ENCODE measurements at places on chromosomes 2 and 18.

- DNase-seq = no peak
These were observed 94.1 kb upstream of the PXDN start for GRCh38 chr2:1838426-1838825.

DNA sequence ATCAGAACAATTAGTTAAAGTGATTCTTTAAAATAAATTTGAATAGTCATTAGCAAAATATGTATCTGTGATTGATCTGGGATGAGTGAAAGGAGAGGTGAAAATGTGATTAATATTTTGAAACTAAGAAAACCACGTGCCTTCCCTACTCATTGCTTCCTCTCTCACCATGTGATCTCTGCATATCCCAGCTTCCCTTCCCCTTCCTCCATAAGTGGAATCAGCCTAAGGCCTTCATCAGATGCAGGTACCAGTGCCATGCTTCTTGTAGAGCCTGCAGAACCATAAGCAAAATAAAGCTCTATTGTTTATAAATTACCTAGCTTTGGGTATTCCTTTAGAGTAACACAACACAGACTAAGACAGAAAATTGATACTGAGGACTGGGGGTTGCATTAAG lies 11.2 kb upstream of the STAT1 start:
- no peak for DNase-seq

DNA sequence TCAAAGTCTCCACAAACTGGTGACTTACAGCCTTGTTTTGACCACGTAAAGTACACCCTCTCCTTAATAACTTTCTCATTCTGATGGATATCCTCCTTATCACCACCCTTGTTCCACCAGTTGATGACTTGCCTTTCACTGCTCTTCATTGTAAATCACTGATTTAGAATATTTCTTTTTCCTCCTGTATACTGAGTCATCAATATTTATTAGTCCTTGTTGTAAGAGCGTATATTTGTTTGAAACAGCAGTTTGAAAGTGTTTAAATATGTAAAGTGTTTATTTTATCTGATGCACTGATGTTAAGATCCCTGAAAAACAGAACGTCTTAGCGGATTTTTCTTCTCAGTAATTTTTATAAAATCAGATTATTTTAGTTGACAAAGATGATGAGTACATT lies 34.2 kb upstream of the DYSF start:
- DNase-seq = no peak

DNA sequence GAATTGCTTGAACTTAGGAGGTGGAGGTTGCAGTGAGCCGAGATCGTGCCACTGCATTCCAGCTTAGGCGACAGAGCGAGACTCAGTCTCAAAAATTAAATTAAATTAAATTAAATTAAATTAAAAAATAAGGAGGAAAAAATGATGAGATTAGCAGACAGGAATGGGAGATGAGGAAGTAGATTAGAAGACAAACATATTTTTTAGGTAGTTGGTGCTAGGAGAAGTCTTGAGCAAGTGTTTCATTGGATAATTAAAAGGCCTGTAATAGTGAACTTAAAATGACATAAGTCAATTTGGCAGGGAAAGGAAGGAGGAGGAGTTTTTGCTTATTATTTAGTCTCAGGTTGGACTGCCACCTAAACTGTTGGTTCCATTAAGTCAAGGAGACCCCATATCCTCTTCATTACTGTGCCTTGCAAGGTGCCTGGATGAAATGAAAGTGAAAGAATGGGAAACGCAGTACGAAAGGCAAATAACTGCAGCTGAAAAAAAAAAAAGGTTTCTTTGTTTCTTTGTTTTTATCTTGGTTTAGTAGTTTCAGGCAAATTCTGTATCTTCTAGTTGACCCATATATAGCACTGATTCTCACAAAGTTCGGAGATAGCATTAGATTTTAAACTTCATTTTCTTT lies 162.0 kb downstream of the SLC8A1 start:
- no peak for DNase-seq

DNA sequence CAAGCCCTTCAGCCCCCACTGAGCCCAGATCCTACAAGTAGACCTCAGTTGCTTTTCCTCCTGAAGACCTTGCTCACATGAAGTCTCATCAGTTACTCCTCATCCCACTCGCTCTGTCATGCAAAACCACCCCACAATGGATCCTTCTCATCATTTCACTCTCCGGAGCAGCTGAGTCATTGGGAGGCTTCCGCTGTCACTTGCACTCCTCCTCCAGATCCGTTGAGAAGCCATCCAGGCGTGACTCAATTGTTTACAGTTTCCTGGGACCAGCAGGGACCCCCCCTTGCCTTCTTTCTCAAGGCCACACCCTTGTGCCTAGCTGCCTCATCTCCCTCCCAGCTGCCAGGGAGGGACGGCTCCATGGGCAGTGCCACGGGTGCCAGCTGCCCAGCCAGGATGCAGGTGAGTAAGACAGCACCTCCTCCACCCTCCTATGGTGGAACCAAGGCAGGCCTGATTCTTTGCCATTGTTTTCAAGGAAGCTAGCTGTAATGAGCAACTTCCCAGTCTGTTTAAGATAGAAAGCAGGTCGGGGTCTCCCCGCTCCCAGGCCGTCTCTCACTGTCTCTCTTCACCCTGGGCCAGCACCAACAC lies 16.3 kb downstream of the GPR55 start:
- no peak for DNase-seq

GRCh38 chr2:148653437-148653836 lies 8.9 kb downstream of the EPC2 start:
- DNase-seq = no peak

- DNase-seq = no peak
These were observed 178.4 kb upstream of the TPO start for GRCh38 chr2:1234731-1235308.

DNA sequence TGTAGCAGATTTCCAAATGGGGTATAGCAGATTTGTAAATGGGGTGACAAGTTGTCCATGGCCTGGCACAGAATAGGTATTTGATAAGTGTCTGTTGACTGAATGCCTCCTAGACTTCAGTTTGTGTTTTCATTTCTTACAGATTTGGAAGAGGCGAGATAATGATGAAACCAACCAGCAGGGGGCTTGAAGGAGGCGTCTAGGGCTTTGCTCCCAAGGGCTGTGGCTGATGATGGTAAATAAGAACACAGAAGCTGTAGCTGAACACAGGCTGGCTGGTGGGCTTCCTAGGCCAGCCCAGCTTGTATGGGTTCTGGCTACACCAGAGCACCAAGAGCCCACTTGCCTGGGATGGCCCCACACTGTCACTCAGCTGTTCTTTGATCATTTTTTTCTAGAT lies 19.4 kb downstream of the SFTPB start:
- no peak for DNase-seq

DNA sequence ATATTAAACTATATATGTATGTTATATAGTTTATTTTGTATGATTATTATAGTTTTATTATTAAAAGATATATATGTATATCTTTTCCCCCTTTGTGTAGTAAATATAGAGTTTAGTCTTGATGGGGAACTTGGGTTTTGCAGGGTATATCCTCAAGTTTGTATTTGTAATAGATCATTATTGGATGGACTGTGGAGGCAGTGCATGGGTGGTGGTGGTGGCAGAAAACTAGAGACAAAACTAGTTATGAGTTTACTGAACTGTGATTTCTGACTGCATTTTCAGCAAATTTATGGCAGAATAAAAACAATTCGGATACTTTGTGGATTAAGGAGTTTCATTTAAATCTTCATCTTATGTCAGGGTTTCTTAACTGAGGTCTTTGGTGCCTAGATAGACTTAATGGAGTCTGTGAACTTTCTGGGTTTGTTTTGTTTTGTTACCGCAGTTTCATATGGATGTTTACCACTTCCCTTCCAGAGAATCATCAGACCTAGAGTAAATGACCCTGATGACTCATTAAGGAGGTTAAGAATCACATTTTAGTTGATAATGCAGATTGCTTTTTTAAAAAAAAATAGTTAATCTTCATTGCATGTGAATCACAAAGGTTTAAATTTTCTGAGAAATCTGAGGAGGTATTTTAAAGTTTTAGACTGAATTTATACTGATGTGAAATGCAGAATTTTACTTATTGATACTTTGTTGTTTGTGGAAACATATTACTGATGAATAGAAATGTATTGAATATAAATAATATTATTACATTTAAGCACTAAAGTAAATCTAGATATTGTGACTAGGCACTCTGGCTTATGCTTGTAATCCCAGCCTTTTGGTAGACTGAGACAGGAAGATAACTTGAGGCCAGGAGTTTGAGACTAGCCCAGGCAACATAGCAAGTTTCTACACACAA lies 14.5 kb downstream of the EPC2 start:
- DNase-seq = no peak

DNA sequence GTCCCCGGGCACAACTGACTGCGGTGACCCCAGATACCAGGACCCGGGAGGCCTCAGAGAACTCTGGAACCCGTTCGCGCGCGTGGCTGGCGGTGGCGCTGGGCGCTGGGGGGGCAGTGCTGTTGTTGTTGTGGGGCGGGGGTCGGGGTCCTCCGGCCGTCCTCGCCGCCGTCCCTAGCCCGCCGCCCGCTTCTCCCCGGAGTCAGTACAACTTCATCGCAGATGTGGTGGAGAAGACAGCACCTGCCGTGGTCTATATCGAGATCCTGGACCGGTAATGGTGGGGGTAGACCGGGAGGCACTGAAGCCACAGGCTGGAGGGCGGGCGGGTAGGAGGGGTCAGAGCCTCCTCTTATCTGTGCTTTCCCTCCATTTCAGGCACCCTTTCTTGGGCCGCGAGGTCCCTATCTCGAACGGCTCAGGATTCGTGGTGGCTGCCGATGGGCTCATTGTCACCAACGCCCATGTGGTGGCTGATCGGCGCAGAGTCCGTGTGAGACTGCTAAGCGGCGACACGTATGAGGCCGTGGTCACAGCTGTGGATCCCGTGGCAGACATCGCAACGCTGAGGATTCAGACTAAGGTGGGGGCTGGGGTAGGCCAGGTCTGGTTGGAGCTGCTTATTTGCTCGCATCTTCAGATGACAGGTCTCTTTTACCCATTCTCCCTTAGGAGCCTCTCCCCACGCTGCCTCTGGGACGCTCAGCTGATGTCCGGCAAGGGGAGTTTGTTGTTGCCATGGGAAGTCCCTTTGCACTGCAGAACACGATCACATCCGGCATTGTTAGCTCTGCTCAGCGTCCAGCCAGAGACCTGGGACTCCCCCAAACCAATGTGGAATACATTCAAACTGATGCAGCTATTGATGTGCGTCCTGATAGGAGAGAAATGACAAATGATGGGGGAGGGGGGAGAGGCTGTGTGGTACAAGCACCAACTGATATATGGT lies 780 bp downstream of the HTRA2 start:
- no peak for DNase-seq

GRCh38 chr2:111617299-111618225 lies 266.4 kb downstream of the ANAPC1 start:
- no peak for DNase-seq

DNA sequence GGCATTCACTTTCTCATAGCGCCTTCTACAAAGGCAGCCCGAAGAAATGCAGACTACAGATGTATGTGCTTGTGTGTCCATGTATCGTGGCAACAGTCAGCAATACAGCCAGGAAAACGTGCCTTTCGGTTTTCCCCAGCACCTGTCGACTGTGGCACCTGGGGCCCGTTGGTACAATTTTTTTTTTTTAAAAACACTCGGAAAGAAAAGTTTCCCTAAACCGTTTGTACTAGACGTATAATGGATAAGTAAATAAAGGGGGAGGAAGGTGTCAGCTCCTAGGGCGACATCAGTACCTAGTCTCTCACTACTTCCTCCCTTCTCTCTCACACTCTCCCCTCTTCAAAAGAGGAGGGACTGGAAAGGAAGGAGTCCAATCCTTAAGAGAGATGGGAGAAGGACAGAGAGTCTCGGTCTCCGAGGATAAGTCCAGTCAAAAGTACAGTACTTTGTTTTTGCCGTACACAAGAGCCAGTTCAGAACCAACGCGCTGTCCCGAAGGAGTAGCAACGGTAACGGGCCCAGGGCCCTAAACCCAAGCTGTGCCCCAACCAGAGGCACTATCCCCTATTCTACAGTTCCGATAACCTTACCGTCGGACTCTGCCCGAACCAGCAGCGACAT lies 759 bp downstream of the PPP4R3B start:
- DNase-seq = peak; percentile 5

- DNase-seq = no peak
These were observed 78.4 kb upstream of the CTDP1 start for GRCh38 chr18:79601234-79601633.

- no peak for DNase-seq
These were observed 1.7 kb upstream of the PER2 start for GRCh38 chr2:238290091-238290509.

DNA sequence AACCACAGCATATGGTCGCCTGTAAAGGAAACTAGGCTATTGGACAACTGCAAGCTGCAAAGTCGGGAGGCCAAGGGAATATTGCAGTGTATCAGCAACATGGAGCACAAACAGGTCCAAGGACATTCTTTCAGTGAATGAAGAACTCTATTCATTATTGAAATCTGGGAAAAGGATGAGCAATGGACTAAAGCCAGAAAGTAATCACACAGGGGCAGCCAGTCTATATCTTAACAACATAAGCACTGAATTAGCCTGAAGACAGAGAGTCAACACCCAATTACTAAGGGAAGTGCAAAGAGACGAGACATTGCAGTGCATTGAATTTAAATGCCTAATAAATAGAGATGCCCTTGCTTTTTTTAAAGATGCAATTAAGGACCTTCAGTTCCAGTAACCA lies 615.5 kb upstream of the SETBP1 start:
- DNase-seq = no peak

- DNase-seq = no peak
These were observed 91.3 kb downstream of the ANTXR1 start for GRCh38 chr2:69104261-69104660.

DNA sequence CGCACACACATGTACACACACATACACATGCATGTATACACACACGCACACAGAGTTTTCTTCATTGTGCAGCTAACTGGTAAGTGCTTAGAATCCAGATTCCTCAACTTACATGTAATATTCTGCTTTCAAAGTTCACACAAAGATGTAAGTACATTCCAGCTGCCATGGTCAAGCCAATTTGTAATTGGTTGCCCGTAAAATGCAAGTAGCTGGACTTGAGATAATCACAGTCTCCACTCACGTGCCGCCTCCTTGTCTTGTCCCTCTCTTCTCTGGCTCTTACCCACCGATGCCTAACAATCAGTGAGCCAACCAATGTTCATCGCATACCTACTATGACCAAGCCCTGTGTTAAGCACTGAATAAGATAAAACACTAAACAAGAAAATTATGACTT lies 77.8 kb downstream of the SOCS6 start:
- DNase-seq = no peak

DNA sequence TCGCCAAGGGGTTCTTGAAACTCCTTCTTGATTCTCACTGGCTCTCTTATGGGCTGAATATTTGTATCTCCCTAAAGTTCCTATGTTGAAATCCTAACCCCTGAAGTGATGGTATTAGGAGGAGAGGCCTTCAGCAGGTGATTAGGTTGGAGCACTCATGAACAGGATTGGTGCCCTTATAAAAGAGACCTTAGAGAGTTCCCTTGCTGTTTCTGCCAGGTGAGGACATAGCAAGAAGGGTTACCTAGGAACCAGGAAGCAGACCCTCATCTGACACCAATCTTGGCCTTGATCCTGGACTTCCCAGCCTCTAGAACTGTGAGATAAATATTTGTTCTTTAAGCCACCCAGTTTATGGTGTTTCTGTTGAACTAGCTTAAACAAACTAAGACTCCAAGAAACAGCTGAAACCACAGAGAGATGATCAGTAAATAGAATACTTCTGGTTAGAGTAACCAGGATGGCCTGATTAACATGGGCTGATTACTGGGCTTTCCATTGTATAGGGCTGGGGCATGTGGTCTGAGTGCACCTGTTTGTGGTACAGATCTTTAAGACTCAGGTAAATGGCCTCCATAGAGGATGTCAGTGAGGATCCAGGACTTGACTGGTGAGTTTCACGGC lies 7.7 kb upstream of the CDC42EP3 start:
- no peak for DNase-seq

- peak; percentile 61 for DNase-seq
These were observed 1372.2 kb upstream of the TMEFF2 start for GRCh38 chr2:193566886-193567285.

GRCh38 chr2:63980794-63981193 lies 38.4 kb downstream of the VPS54 start:
- DNase-seq = no peak
